ENCODE measurements at places on chromosomes 16 and 17.
A peak's percentile ranks its signal among the peaks of the same experiment; 100 is the strongest.

DNA sequence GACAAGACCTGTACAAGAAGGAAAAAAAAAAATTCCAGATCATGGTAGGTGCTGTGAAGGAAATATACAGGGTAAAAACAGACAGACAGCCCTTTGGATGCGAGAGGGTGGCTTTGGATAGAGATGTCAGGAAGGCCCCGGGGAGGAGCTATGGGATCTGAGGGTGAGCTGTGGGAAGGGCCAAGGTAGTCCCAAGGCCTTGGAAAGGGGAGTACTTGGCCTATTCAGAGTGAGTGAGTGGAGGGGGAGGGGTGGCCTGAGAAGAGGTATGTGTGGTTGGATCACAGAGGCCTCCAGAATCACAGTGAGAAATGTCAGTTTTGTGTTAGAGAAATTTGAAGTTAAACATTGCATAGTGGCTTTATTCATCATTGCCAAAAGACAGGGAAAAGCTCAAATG, 31.2 kb upstream of the AKTIP start:
- no peak for DNase-seq

- DNase-seq = no peak
Measured at GRCh38 chr17:77564278-77564920, 394.1 kb upstream of the TNRC6C start.

DNA sequence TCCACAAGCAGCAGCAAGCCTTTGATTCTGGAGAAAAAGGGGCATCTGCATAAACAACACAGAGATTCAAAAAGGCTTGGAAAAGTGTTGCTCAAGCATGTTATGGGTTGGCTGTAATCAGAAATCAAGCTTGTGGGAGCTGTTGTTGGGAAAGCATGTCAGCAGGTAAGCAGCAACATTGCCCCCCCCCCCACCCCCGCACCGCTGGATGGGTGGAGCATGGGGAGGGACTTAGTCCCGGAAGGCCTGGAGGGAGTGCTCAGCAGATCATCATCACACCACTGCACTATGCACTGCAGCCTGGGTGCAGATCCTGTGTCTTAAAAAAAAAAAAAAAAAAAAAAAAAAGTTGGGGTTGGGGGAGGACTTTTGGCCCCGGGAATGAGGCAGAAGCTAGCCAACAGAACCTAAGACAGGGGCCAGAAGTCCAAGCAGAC, 16.8 kb upstream of the AKAP1 start:
- DNase-seq = no peak

DNA sequence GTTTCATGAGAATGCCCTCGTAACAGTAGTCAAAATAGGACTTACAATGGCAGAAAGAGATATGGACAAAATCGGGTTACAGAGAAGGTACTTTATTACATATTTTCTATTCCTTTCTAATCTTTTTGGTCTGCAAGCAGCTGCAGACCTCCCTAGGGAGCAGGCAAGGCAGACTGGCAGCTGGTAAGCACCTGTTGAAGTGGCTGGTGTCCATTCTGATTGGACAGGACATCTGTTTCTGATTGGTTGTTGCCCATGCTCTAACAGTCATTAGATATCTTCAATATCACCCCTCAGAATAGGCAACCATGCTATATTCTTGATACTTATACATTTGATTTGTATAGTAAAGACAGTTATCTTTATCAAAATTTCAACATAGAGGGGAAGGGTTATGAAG, 606.3 kb downstream of the KCNJ2 start:
- no peak for DNase-seq

DNA sequence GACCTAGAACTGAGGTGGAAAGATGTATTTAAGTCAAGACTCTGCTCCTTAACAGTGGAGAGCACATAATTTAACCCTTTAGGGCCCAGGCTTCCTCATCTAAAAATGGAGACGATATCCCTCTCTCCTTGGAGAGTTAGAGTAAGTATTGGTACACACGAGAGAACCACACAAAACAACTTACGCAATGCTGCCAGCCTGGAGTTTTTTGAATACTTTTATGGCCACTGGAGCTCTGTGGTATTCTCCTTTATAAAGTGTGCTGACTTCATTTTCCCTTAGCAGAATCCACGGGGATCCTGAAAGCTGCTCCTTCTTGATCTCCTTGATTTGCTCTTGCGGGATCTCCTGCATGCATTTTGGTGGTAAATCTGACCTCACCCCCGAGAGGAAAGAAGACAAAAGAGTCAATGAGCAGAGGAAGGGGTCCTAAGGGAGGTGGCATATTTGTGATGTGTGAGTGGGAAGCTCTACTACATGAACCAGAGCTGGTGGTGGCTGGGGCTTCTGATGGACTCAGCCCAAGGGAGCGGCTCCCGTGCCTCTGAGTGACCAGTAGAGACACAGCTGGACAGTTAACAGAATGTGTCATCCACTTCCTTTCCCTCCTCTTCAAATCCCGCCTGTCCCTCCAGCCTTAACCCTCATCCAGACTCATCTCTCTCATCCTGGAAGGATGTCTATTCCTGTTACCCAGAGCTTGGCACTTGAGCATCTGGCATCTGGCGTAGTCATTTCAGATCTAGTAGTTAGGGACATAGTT, 9.4 kb downstream of the MLKL start:
- DNase-seq = no peak

DNA sequence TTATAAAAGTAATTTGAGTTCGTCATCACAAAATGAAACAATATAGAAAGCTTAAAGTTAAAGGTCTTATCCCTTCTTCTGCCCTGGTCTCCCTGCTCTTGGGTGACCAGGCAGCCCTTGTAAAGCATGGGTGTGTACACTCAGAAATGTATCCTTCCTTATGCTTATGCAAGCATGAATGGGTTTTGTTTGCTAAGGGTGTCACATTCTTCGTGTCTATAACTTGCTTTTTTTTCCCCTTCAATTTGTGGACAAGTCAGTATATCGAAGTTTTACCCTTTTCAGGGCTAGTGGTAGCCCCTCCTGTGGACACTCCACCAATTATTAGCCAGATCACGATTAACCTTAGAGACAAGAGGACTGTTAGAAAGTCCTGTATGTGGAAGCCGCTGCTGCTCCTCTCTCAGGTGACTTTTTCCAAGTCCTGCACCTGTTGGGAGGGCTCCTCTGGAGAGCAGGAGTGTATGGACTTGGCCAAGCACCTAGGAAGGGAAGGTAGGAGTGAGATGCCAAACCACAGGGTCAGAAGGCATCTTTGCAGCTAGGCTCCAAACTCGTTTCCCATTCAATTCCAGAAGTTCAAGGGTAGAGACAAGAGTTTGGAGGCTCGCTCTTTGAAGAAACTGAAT, 50.9 kb downstream of the LDHD start:
- no peak for DNase-seq

DNA sequence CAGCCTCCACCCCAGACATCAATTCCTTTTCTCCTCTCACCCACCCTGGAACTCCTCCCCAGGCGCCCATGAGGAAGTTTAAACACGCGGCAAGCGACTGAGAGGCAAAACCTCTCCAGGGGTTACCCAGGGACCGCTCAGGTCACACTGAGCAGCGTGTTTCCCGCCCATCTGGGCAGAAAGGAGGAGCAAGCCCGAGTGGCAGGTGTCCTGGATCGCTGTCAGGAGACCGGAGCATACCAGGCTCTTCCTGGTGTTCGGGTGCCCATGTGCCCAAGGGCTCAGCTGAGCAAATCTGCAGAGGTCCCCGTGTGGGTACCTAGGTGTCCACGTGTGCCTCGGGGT, 491 bp downstream of the SLC25A19 start:
- DNase-seq = peak; percentile 40

DNA sequence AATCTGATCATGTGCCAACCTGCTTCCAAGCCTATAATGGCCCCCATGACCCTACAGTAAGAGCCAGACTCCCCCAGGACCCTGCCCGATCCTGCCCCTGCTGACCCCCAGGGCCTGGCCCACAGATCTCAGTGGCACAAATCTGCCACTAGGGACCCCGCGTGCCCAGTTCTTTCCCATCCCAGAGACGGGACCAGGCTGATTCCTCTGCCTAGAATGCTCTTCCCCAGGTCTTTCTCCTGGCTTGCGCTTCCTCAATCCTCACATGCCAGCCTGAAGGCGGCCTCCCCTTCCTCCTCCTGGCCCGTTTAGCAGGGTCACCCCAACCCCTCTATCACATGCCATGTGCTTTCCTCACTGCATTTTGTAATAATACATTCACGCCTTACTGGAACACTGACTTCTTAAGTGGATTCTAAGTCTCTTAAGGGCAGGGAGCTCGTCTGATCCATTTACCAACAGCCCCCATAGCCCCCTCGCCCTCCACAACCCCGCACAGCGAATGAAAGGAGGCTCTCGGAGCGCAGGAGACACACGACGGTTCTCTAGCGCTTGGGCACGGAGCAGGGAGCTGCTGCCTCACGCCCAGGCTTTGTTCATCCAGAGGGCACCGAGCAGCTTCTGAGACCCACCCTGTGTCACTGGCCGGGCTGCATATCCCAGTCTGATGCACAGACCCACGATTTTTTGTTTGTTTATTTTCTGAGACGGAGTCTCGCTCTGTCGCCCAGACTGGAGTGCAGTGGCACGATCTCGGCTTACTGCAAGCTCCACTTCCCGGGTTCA, 1.2 kb downstream of the TRIM65 start:
- no peak for DNase-seq

DNA sequence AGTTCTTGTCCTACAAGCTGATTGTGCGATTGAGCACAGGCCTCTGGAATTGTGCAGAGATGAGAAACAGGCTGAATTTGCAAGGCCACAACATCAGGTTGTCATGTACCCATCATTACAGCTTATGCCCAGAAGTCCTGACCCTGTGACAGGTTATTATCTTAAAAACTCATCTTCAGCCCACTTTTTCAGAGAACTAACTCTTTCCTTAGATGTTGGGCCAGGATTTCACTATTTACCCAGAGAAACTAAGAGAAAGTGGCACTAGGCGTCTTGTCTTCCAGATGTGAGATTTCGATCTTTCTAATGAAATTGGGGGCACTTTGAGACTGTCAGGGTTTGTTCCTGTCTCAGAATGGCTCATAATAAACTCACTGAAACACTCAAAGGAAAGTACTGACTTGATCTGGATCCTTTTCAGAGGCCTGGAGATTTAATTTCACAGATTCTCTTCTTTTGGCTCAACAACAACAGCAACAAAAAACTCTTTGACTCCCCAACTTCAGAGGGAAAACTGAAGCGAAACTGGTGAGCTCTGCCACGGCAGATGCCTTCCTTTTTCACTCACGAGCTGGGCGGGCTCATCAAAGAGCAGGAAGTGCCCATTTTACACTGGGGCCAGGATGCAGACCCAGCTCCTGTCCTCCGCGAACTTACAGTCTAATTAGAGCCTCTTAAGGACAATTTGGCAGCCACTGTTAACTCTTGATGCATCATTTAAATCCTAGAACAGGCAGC, 17.7 kb upstream of the SLC12A3 start:
- peak; percentile 11 for DNase-seq

DNA sequence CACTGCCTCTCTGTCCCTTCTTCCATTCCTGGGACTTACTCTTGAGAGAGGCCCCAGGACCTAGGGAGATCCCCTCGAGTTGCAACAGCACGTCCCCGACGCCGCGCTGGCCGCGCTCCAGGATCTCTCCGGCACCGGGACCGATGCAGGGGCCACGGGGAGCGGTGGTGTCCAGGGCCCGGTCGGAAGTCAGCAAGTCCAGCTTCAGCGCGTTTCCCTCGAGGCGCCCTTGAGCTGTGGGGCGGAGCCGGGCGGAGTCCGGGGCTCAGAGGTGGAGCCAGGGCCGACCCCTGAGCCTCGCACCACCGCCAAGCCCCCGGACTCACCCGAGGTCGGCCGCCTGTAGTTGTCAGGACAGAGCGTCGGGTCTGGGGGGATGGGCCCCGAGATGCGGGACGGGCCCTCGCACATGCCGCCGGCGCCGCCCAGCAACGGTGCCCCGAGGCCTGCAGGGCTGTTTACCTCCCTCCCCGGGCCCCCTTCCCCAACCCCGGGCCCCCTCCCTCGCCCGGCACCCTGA, 458 bp downstream of the ENKD1 start:
- no peak for DNase-seq

DNA sequence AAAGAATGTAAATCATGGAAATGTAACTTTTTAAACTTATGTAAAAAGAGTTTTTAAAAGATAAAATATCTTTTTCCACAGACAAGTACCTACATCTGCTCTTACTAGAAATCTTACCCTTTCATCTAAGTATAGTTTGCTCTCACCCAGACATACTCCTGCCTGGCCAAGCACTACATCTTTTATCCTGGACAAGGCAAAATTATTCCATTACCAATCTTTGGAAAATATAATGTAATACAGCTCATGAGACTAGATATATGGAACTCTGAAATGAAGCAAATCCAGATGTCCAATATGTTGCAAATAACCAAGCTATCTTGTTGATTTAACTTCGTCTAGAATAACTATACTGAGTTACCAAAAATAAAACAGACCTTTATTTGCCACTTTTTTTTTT, 50.0 kb downstream of the VMP1 start:
- no peak for DNase-seq
